Stimulated activated CD8-positive, alpha-beta memory T cell treated with anti-CD3 and anti-CD28 coated beads, Interleukin-7, amount 100 ng/mL, for 1 hour (primary cell): ENCODE measurements at places on chromosomes 6 and 20.

DNA sequence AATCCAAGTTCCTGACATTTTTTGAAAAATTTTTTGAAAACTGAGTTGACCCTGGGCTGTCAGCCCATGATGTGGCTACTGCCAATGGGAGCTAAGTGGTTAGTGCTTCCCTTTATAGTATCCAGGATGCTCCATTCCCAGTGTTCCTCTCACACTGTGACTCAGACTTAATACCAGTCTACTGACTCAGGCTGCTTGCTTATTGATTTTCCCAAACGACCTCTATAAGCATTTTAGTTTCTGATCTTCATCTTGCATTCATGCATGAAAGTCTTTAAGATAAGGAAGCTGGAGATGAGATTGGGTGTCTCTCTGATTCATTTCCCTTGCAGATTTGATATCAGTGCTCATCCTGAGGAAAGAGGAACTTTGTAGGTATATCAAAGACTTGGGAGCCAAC, 560.0 kb downstream of the TBC1D32 start:
- DNase-seq = no peak

DNA sequence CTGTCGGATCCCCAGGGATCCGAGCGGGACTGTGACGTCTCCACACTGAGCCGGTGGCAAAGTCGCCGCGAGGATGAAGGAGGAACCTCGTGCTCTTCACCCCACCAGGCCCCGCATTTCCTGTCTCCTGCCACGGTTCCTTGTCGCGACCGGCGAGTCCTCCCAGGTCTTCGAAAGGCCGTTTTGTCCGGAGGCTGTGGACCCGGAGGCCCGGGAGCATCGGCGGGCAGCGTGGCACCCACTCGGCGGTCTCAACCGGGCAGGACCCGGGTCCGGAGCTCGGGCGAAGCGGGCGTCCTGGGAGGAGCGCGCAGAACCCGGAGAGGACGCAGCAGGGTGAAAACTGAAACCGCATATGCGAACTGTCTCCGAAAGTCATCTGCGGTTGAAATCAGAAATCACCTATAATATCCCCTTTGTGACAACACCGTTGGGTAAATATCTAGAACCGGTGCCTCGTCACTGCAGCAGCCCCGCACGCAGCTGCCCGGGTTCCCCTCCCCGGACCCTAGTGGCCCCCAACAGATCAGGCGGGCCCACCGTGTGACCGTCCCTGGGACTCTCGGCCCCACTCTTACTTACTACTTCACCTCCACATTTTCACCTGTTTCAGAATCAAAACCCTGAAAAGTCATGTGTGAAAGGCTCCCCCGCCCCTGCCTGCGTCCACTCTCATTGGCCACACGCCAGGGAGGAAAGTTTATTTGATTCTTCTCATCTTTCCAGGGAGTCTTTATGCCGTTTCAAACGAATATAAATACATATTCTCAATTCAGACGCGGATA, 3.1 kb upstream of the ULBP2 start:
- DNase-seq = no peak

- no peak for DNase-seq
Observed at GRCh38 chr6:38499529-38500096, 140.1 kb downstream of the BTBD9 start.

GRCh38 chr20:13809855-13810254, 25.0 kb downstream of the NDUFAF5 start:
- no peak for DNase-seq

DNA sequence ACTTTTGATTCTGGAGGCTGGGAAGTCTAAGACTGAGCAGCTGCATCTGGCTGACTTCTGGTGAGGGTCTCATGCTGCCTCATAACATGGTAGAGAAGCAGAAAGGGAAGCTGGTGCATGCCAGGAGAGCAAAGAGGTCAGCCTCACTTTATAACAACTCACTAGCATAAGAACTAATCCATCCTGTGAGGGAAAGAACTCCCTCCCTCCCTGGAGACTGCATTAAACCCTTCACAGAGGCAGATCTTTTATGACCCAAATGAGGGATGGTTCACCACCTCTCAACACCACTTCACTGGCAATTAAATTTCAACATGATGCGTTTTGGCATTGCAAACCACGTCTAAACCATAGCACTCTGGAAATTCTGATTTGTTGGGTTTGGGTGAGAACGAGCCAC, 33.9 kb downstream of the STXBP5 start:
- no peak for DNase-seq

DNA sequence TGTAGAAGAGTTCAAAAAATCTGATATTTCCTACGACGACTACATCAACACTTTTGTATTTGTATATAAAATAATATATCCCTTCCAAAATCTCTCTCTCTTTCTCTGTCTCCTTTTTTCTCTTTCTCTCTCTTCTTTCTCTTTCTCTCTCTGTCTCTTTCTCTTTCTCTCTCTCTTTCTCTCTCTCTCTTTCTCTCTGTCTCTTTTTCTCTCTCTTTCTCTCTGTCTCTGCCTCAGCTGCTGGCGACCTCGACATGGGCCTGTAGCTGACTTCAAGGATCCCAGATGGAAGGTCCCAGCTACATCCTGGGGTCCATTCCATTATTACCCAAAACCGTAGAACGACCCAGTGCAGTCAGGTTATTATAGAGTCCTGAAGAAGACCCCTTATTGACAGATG, 90.0 kb downstream of the CD24 start:
- no peak for DNase-seq

DNA sequence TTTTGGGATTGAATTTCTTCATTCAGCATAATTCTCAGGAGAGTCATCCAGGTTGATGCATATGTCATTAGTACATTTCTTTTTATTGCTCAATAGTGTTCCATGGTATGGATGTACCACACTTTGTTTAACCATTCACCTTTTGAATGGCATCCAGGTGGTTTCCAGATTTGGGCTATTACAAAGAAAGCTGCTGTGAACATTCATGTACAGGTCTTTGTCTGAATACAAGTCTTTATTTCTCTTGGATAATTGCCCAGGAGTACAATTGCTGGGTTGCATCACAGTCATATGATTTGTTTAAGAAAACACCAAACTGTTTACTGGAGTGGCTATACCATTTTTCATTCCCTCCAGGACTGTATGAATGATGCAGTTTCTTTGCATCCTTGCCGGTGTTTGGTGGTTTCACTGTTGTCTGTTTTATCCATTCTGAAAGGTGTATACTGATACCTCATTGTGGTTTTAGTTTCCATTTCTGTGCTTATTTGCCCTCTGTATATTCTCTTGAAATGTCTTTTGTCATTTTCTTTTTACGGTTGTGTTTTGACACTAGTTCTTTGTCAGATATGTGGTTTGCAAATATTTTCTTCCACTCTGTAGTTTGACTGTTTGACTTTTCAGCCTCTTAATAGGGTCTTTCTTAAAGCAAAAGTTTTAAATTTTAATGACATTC, 8.8 kb downstream of the CDKAL1 start:
- no peak for DNase-seq

DNA sequence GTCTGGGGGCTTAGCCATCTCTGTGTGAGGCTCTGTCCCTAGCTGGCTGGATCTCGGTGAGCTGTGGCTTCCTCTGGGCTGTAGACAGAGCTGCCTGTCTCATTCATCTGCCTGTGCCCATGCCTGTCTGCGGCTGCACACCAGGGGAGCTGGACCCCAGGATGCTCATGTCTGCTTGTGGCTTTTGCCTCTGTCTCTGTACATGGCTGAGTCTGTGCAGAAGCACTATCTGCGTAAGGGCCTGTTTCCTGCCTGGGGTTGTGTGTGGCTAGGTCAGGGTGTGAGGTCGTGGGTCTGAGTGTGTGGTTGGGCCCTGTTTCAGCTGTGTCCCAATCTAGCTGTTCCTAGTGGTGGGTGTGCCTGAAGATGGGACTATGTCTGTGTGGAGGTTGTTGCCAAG, 68.2 kb downstream of the CDH22 start:
- no peak for DNase-seq

- DNase-seq = no peak
Observed at GRCh38 chr6:81450180-81450579, 302.3 kb downstream of the TENT5A start.

- no peak for DNase-seq
Observed at GRCh38 chr6:37777272-37777834, 42.2 kb upstream of the ZFAND3 start.

DNA sequence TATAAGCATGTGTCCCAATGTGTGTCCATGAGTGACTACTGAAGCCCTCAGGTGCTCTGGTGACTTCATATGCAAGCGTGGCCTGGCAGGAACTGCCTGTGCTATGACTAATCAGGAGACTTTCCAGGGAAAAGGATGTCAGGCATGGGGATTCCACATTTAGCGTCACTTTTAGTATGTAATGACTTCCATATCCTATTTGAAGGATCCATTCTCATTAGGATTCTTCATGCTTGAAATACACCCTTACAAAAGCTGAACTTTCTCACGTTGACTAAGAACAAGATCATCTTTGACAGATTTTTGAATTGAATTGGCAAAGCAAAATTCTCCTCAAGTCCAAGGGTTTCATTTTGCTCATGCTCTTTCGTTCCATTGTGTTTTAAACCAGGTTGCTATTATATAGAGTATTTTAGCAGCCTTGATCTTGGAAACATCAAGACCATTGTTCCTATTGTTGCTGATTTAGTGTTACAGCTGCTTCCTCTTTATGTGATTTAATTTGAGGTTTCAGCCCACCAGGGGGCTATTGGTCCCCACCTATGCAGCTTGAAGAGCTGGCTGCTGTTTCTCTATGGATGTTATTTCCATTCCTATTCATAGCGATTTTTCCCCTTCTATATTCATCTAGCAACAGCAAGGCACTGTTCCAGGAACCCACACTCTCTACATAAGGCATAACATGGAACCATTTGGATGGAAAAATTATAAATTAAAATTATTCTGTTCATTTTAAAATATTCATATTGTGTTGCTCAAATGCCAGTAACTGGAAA, 418.6 kb downstream of the CDKAL1 start:
- no peak for DNase-seq
